ENCODE measurements at places on chromosomes 2 and 18.

DNA sequence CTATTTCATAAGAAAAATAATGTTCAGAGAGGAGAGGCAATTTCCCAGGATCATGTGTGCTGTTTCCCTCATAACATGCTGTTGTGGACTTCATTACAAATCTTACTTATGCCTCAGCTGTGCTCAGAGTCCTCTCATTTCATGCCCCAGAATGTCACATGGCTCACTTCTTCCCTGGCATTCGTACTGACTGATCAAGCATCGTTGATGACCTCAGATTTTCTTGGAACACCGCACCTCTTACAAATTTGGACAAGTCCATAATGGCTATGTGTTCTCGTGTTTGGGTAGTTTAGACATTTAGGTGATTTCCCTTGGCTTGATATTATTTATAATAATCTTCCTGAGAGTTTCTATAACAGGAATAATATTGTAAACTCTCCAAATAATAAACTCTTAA, 32.9 kb downstream of the SERPINB7 start:
- no peak for DNase-seq

GRCh38 chr2:207046724-207047123, 107.4 kb downstream of the CPO start:
- no peak for DNase-seq

- no peak for DNase-seq
These were observed 194.3 kb upstream of the ERBB4 start for GRCh38 chr2:212732860-212733259.

GRCh38 chr2:109683452-109683851, 69.3 kb downstream of the SOWAHC start:
- DNase-seq = no peak

GRCh38 chr2:102337012-102337411, 18.6 kb upstream of the IL18R1 start:
- no peak for DNase-seq

DNA sequence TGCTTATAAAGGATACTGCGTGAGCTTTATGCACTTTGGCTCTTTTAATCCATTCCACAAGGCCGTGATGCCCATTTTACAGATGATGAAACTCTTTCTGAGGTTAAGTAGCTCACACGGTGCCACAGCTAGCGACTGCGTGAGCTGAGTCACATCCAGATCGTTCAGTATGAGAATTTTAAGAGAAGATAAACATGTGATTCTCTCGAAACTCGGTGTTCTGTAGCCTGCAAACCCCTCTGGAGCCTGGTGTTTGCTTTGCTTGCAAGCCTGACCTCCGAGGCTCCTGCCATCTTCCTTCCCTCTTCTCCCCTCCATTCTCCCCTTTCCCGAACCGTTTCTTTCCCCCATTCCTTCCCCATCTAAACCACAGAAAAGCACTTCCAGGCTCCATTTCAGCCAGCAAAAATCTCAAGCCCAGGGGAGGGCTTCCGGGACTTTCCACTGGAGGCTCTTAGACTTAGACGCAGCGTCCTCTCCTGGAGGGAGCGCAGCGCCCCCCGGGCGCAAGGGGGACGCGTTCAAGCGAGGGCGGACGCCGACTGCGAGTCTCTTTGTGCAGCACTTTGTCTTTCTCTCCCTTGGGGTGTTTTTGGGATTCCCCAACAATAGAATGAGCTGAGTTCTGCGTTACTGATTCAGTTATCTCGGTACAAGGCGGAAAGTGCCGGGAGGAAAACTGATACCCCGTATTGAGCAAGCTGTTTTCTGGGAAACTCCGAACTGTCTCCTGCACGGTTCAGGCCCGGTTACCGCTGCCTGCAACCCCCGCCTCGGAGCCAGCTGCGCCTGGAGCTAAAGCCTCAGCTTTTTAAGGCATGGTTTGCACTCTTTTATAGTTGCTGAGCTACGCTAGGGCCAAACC, 38.0 kb downstream of the CYP1B1 start:
- DNase-seq = no peak

DNA sequence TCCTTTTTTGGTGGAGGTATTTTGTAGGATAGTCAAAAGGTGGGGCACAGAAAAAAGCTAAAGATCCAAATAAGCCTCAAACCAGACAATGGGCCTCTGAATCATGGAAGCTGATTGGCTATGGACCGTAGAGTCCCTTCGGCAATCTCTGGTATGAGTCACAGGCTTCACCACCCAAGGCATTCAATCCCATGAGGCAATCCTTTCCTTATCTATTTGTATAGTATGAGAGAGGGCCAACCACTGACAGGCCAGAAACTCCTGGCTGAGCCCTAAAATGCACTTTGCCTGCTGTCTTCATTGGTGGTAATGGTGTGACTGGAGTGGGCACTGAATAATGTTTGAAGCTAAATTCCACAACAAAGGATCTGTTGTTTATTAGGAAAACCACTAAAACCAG, 38.7 kb upstream of the MEX3C start:
- no peak for DNase-seq

GRCh38 chr2:37842732-37843440, 82.2 kb upstream of the RMDN2 start:
- no peak for DNase-seq

DNA sequence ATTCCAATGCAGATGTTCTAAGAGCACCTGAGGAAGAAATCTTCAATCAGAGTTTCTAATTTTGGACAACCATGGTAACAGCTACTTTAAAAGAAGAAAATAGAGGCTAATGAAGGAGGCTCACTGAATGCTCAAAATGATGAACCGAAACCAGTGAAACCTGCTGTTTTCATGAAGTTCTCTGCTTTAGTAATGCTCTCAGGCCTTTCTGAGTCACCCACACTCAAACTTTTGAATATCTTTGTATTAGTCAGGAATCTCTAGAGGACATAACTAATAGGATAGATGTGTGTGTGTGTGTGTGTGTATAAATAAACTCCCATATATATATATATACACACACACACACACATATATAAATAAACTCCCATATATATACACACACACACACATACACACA, 76.9 kb upstream of the RIT2 start:
- DNase-seq = no peak

DNA sequence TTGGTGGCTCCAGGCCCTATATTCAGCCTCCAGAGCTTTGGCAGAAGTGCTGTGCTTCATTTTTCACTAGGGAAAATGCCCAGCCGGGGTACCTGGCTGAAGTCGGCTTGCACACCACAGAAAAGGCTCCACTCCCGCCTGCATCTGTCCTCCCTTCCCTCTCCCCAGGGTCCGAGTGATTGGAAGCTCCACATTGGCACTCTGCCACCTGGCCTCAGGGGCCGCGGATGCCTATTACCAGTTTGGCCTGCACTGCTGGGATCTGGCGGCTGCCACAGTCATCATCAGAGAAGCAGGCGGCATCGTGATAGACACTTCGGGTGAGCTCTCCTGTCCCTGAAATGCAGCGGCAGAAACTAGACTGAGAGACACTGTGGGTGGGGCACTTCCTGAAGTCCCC, 47.4 kb downstream of the IMPA2 start:
- no peak for DNase-seq

All from lower leg skin (tissue), 4 donors.